ENCODE measurements at places on chromosomes 3 and 15. TPM values are rescaled to one million over a fixed set of nuclear protein-coding genes. Genes with fewer than 3 reads are reported as not detected.

The MGLL gene
- 27.5 TPM for total RNA-seq

The IGF2BP2 gene
- 19.0 TPM for total RNA-seq

- DNase-seq, result no peak
Measured at GRCh38 chr3:98058244-98058960, 23.3 kb upstream of the GABRR3 start.

DNA sequence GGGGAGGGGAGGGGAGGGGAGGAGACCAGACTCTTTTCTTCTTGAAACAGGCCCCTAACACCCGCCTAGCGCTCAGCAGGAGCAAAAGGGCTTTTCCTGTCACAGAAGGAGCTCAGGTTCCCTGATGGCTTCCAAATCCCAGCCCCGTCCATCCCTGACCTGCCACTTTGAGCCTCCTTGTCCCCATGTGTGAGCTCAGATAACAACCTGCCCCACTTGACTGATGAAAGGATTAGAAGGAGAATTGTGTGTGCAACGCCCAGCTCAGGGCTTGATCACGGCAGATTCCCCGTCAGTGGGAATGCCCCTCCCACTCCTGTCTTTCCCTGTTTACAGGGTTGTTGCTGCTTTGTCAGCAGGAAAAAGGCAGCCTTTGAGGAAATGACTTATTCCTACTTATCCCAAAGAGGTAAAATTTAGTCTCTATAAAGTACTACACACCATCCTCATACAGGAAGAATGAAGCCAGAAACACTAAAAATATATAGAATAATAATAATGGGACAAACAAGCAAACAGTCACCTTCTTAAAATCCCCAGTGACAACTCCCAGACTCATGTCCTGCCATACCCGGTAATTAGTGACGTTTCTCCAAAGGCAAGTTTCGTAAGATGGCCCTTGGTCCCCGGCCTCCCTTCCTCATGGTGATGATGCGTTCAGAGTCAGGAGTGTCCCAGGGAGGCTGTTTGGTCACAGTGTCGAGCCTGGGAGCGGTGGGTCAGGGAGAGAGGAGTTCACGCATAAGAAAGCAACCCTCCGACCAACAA lies 6.1 kb upstream of the LRRC15 start:
- peak; percentile 67 for DNase-seq

- no peak for DNase-seq
Measured at GRCh38 chr15:26325495-26325894, 447.4 kb downstream of the GABRB3 start.

GRCh38 chr3:133843634-133844033 lies 38.0 kb downstream of the SRPRB start:
- DNase-seq, result no peak

DNA sequence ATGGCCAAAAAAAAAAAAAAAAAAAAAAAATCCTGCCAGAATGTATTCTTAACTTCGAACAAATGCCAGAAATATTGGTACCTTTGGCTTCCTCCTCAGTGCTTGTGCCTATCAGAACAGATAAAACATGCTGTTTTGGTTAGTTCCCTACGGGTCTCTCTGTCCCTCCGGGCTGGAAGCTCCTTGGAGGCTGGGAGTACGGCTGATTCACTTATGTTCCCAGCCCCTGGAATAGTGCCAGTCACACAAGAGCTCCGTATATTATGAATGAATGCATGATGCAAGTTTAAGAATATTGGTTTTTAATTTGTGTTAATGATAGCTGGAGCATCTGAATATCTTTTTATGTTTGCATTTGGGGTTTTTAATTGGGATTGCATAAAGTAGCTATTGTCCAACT lies 44.0 kb downstream of the NR2F2 start:
- DNase-seq, result no peak

GRCh38 chr3:134216191-134216764 lies 34.4 kb downstream of the RYK start:
- DNase-seq, result no peak

DNA sequence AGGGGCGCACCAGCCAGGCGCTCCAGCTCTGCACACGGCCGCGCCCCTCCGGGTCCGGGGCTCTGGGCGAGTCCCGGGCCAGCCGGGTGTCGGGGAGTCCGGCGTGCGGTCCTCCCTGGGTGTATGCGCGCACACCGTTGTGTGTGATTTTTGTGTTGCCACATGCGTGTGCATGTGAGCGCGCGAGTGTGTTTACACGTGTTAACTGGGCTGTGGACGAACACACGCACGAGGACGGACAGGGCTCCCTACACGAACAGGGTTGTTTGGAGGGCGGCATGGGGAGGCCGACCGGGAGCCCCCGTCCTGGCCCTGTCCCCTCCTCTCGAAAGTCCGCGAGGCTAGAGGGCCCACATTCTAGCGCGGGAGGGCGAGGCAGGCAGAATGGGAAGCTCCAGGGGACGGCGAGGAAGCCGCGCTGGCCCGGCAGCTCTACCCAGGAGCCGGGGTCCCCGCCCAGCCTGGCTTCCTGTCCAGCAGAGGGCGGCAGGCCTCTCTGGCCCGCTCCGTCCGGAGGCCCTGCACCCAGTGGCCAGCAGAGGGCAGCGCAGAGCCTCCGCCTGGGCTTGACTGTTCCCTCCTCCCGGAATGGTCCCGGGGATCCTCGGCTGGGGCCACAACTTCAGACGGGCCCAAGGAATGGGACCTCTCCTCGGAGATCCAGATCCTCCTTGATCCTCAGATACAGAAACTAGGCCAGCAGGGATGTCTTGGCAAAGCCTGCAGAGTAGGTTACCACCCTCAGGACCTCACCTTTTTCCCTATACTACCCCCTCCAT lies 611 bp upstream of the LINGO1 start:
- DNase-seq, result peak; percentile 90

DNA sequence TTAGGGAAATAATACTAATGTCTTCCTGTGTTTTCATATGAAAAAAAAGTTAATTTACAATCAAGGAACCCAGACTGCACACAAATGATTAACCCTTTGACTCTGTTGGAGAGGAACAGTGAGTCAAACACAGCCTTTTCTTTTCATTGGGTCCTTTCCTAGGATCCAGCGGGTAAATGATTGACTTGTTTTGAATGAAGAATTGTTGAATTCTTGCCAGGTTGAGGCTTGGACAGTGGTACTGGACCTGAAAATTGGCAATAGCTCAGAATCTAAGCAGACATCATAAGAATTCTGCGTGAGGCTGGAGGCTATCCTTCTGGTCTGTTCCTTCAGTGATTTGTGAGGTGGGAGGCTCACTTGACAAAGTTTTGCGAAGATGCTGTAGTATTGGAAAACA lies 143.0 kb downstream of the RYR3 start:
- peak; percentile 24 for DNase-seq

GRCh38 chr15:47473832-47474231 lies 243.5 kb upstream of the SEMA6D start:
- no peak for DNase-seq

- peak; percentile 42 for DNase-seq
Measured at GRCh38 chr3:72345237-72345878, 502.9 kb downstream of the SHQ1 start.

DNA sequence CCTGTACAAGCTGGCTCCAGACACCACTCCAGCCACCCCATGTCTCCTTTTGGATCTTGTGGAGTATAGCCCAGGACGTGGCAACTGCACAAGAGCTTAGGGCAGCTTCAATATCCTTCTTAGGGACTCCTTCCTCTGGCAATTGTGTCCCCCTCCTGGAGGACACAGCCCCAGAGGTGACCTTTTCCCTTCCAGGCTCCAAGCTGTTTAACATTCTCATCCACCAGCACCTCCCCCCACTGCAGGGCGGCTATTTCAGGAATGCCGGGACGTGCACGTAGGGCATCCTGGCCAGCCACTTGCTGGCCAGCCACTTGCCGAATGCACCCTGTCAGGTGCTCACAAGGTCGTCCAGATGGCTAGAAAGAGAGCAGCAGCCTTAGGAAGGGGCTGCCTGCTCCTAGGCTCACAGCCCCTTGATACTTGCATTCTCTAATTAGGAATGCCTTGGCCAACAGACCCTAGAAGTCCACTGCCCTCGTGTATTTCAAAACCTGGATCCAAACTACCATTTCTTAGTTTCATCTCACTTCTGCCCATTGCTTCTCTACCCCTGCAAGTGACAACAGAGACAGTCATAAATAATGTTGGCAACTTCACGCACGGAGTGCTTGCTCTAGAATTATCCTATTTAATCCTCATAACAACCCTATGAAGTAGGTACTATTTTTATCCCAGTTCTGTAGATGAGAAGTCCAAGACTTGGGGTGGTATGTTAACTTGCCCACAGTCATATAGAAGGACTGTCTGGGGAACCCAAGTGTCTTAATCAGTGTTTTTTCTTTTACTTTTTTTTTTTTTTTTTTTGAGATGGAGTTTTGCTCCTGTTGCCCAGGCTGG lies 24.5 kb upstream of the IDH2 start:
- DNase-seq, result no peak

DNA sequence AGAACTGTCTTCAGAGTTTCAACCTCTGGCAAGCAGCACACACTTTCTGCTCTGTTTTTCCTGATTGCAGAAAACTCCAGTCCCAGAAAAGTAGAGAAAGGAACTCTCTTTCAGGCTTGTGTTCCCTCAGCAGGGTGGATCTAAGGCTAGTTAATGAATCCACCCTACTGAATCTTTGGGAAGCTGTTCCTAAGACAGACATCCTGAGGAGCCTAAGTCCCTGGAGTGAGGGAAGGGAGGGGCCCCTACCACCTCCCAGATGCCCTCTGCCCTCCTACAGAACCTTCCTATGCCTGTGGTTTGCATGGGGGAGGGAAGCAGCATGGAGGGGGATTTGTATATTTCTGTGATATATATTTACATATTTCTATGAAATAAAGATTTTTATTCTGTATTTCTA lies 124.4 kb downstream of the ANO10 start:
- no peak for DNase-seq

GRCh38 chr15:31047437-31047836 lies 54.1 kb downstream of the TRPM1 start:
- DNase-seq, result no peak
